ENCODE measurements at places on chromosomes 1 and 21. TPM values are rescaled to one million over a fixed set of nuclear protein-coding genes. Genes with fewer than 3 reads are reported as not detected.

The PFKFB2 gene
- total RNA-seq: 6.1 TPM

The RAB7B gene
- total RNA-seq: 1.8 TPM

The TAS1R1 gene
- total RNA-seq: not detected

The RIPK4 gene
- 16.3 TPM for total RNA-seq

The RAVER2 gene
- 4.8 TPM for total RNA-seq

The MTARC2 gene
- total RNA-seq: 14.8 TPM

The PADI2 gene
- 1.5 TPM for total RNA-seq

The CLDN19 gene
- not detected for total RNA-seq

The FBXO2 gene
- 8.7 TPM for total RNA-seq

The SLC25A24 gene
- total RNA-seq: 22.6 TPM

The ZNF648 gene
- not detected for total RNA-seq

The S100B gene
- not detected for total RNA-seq

The BMP8B gene
- 4.3 TPM for total RNA-seq

The AGO4 gene
- 6.6 TPM for total RNA-seq

The SLC9C2 gene
- total RNA-seq: not detected

The KIAA0040 gene
- 0.67 TPM for total RNA-seq

The OR2AK2 gene
- not detected for total RNA-seq

Measured in A549 treated with CORT108297 at 1 μM for 4 hours (cell line).